ENCODE measurements at places on chromosomes 1 and 21. TPM values are rescaled to one million over a fixed set of nuclear protein-coding genes. Genes with fewer than 3 reads are reported as not detected.

DYRK3 gene
- 5.5 TPM for total RNA-seq

CFHR2 gene
- not detected for total RNA-seq

TMCC2 gene
- 2.5 TPM for total RNA-seq

FCRL2 gene
- total RNA-seq = not detected

DNA sequence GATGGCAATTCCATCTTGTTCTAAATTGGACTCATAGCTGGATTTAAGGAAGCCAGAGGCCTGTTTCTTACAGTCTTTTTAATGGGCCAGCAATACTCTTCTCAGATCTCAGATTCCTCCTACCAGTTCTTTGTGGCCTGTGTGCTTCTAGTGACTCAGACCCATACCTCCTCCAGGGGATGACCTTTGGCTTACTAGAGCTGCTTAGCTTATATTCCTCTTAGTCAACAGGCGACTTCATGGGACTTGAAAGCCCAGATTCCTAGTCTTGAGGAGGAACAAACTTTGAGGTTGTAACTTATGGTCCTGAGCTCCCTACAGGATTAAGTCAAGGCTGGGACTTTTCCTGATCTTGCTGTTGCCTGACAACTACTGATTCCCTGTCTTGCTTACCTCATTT, 12.4 kb upstream of the PAPPA2 start:
- no peak overlapping the region for H3K4me3 ChIP-seq
- no peaks in the 10 kb centered on the region for H3K4me1 ChIP-seq
- no peaks in the 10 kb centered on the region for H3K36me3 ChIP-seq
- H3K27me3 ChIP-seq = no peaks in the 10 kb centered on the region
- no peak overlapping the region for H3K27ac ChIP-seq
- DNase-seq = no peak

- no peak overlapping the region for H3K4me3 ChIP-seq
- no peak overlapping the region for H3K27ac ChIP-seq
- no peaks in the 10 kb centered on the region for H3K27me3 ChIP-seq
- DNase-seq = no peak
- no peaks in the 10 kb centered on the region for H3K36me3 ChIP-seq
Observed at GRCh38 chr1:67784545-67785186, 48.6 kb downstream of the GNG12 start.

DNA sequence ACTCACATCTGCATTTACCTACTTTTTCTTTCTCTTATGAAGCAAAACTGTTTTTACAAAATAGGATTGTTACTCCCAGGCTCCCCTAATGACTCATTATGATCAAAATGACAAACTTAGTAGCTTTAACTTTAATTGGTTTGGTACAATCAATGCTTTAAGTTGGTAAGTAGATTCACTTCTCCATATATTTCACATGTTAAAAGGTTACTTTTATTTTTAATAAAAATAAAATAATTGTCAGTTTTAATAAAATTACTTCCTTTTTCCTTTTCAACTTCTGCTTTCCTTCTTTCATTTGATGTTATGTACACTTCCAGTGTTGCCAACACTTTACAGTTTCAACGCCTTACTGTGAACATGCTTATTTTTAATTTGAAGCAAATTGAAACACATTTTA, 477.6 kb downstream of the SETD4 start:
- no peak overlapping the region for H3K4me3 ChIP-seq
- no peak overlapping the region for H3K27ac ChIP-seq
- no peaks in the 10 kb centered on the region for H3K36me3 ChIP-seq
- H3K4me1 ChIP-seq = no peaks in the 10 kb centered on the region
- no peaks in the 10 kb centered on the region for H3K27me3 ChIP-seq

Measured in tibial nerve (tissue), 4 donors.